ENCODE measurements at places on chromosomes 3 and 15.

- no peak for DNase-seq
Measured at GRCh38 chr3:162141272-162141791, 644.7 kb downstream of the OTOL1 start.

- DNase-seq, result no peak
Measured at GRCh38 chr3:17039594-17039993, 154.8 kb downstream of the PLCL2 start.

DNA sequence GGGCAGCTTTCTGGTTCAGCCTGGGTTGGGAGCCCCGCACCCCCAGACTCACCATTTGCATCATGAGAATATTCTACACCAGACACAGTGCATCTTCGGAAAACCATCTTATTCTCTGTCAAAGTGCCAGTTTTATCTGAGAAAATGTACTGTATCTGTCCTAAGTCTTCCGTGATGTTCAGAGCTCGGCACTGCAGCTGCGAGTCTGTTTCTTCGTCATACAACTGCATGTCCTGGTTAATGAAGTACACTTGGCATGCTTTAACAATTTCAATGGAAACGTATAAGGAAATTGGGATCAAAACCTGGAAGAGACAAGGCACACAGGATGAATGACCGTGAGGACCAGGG lies 141.5 kb downstream of the ATP10A start:
- no peak for DNase-seq

GRCh38 chr3:66220066-66220465 lies 735 bp upstream of the SLC25A26 start:
- DNase-seq, result no peak

DNA sequence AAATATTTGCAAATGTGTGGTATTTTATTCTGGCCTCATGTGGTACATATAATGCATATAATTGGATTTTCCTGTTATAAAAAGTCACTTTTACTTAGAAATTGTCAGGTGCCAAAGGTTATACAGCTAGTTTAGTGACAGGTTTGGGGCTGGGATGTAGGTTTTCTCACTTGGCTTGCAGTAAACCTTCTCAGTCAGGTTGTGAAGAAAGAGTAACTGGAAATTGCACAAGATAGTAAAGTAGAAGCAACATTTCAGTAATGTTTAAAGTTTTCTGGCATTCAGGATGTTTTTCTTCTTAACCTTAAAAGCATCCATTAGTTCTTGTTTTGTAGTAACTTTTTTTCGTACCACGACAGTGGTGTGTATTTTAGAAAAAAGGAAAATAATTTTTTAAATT lies 53.9 kb downstream of the MEF2A start:
- no peak for DNase-seq
